ENCODE measurements at places on chromosomes 11 and 22.

DNA sequence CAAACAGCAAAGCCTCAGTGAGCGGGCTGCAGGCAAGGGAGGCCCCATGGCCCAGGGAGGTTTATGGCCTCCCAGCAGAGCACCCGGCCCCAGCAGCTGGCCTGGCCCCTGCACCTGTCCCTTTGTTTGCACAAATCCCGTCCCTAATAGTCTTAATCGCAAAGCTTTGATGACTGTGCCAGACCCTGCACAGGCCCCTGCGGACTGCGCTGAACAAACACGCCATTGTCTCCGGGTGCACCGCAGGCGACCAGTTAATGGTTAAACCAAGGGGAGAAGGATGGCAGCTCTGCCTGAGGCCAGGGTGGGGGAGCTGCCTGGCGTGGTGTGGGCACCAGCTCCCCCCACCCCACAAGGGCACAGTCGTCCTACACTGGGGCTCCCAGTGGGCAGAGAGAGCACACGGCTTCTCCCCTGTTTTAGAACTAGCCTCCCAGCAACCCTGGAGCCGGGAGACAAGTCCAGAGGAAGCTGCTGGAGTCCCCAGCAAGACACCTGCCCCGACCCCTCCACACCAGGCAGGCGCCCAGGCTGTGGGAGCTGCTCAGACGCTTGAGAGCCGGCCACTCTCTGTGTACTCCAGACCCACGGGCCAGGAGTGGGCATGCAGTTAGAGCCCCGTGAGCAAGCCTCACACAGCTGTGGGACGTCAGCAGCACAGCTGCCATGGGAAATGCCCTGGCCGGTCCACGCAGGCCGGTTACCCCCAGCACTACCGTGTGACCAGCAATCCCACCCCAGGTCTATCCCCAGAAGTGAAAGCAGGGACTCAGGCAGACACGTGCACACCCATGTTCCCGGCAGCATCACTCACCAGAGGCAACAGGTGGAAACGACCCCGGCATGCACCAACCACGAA, 39.7 kb upstream of the TH start:
- DNase-seq = no peak

DNA sequence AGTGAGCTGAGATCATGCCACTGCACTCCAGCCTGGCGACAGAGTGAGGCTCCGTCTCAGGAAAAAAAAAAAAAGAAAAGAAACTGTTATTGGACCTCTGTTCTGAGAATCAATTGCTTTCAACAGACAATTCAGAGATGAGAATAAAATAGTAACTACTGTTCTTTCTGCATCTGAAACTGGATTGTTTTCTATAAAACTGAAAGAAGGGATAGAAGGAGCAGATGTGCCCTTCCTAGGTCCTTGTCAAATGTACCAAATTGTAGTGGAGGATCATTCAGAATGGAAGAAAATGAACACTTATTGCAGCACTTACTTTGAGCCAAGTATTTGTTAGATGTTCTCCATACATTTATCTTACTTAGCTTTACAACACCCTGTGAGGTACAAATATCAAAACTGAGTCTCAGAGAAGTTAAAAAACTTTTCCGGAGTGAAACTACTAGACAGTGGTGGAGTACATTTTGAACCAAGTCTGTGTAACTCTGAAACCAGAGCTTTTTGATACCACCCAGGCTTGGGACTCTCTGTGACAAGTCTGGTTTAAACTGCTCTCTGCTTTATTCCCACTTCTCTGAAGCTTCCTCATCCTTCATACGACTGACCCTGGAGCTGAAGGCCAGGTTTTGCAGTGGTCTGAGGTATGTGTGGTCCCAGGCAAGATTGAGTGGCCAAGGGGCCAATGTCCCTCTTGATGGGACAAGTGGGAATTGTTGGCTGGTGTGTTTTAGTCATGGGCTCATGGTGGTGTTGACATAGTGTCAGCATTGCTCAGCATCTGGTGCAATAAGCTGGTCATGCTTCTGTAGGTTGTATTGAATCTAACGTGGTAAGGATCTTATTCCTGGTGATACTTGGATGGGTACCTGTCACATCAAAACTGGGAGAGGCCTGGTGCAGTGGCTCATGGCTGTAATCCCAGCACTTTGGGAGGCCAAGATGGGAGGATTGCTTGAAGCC, 48.2 kb upstream of the CCDC134 start:
- no peak for DNase-seq

DNA sequence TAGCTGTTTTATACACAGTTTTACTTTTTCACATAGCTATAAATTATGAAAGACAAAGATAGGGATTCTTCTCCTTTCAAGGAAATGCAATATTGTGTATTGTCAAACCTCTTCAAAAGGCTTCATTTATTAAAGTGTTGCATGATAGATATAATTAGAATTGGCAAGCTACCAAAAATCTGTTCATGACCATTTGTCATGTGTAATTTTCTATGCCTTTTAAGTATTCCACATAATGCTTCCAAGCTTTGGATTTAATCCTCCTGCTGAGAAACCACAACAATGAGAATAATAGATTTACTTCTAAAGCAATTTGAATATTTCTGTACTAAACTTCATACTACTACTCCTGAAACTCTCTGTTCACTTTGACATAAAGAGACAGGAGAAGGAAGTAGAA, 403.2 kb upstream of the CCDC179 start:
- DNase-seq = no peak

- no peak for DNase-seq
Observed at GRCh38 chr11:10623797-10624761, 55.6 kb upstream of the LYVE1 start.

- no peak for DNase-seq
Observed at GRCh38 chr11:16512899-16513241, 156.5 kb upstream of the SOX6 start.

- no peak for DNase-seq
Observed at GRCh38 chr11:88480223-88480622, 142.7 kb upstream of the CTSC start.

- DNase-seq = no peak
Observed at GRCh38 chr11:30587269-30587812, 1.2 kb upstream of the MPPED2 start.

- no peak for DNase-seq
Observed at GRCh38 chr11:45385844-45386243, 99.7 kb upstream of the SYT13 start.

GRCh38 chr11:43904742-43905535, 24.3 kb downstream of the ALKBH3 start:
- DNase-seq = no peak

DNA sequence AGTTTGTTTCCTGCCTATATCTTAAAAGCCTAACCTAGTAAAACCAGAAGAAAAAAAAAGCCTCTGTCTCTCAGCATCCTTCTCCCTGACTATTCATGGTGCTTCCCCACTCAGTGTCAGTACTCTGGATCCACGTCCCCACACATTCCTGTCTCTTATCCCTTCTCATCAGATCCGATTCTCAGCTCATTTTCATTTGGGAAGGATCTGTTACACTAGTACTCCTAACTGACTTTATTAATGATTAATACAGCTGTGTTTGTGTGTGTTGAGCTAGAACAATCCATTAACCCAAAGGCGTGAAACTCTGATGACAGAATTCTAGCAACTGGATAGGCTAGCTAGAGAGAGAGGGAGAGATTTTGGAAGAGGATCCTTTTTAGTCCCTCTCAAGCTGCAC, 1.5 kb downstream of the PRRG4 start:
- DNase-seq = no peak

DNA sequence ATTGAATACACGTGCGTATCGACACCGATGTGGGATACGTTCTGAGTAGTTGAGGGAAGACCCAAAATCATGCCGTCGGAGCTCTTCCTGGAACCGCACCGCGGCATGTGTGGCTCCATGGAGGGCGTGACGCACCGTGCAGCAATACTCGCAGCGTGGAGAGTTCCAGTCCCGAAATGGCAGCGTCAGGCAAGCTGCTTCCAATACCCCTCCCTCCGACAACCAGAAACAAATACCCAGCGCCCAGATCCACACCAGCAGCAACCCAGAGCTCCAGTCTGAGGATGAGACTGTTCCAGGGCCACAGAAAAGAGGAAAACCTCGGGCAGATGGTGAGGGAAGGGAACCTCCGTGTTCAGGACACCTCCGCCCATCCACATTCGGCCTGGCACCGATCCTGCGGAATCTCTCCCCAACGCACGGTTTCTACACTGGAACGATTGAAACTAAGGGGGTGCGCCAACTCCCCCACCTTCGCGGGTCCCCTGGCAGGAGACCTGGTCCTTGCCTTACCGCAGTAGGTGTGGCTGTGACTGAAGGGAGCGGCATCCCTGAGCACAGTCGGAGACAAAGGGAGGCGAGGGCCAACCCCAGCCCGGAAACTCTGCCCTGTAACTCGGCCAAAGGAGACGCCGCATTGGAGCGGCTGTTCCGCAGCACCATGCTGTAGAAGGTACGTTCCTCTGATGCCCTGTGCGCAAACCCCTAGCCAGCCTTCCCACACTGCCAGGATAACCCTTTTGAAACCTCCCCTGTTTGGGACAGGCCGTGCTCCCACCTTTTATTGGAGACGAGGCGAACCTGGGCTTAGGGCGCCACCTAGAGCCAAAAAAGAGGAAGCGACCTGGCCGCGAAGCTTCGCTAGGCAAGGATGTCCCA, 28.2 kb downstream of the DBX1 start:
- DNase-seq = peak; percentile 34

GRCh38 chr11:89405629-89406028, 85.5 kb downstream of the NOX4 start:
- no peak for DNase-seq

GRCh38 chr11:35846874-35847273, 97.0 kb upstream of the LDLRAD3 start:
- no peak for DNase-seq

DNA sequence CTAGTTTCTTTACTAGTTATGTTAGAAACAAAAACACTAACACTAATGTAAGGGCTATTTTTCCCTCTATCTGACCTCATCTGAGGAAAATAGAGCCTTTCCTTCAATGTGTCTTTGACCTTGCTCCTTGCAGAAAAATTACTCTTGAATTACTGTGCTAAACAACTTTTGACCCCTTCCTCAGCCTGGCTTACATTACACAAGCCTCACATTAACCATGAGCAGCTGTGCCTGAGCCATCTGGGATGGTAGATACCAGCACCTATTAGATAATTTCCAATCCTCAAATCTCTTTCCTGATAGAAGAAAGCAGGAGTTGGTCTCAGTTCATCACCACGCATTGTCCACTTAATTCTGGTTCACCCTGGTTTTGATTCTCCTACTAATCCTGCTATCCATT, 134.4 kb upstream of the NCAM1 start:
- DNase-seq = no peak

DNA sequence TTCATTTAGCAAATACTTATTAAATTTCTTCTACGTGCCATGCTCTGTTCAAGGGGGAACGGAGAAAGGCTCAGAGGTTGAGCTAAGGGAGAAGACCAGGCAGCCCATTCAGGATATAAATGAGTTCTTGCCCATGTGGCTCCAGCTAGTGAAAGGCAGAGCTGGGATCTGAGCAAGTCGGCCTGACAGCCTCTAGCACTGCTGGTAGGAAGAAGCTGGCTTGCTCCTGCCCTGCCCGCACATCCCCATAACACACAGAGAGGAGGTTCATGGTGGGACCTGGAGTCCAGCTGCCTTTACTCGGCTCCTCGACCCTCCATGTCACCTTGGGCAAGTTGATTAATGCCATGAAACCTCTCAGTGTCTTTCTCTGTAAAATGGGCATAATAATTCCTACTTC, 2.0 kb downstream of the SLC15A3 start:
- no peak for DNase-seq

- no peak for DNase-seq
Observed at GRCh38 chr11:16603890-16604793, 134.3 kb upstream of the C11orf58 start.

GRCh38 chr11:117621226-117621625, 175.8 kb downstream of the DSCAML1 start:
- DNase-seq = no peak

- no peak for DNase-seq
Observed at GRCh38 chr11:77560605-77561004, 29.1 kb upstream of the AQP11 start.

DNA sequence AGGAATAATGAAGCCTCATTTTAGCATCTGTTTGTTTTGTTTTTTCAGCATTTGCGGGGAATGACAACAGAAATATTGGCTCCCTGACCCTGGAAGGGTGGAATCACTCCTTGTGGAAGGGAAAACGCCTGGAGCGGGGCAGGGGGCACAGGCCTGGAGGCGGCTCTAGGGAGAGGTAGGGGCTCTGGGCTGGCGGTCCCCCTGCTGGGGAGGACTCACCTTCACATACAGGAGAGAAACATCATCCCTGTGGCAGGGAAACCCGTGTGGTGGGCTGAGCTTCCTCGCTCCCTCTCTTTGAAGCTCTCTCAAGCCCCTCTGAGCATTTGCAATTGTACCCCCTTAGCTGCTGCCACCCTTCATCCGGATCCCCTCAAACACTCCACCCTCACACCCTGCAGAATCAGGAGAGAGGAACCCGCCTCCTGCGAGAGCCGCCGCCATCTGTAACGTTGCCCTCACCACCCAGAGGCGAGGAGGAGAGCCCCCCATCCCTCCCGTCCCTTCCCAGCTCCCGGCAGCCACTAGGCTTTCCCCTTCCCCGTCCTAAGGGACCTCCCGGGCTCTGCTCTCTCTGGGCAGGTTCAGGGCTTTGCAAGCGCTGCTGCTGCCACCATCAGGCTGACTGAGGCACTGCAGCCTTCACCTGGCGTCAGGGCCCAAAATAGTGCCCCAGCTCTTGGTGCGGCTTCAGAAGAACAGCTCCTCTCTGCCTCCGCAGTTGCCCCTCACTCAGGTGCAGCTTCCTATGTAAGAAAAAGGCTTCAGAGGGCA, 10.4 kb downstream of the KIRREL3 start:
- DNase-seq = peak; percentile 66

GRCh38 chr11:19934828-19935259, 222.2 kb downstream of the NAV2 start:
- no peak for DNase-seq

GRCh38 chr11:108632041-108632704, 32.7 kb upstream of the DDX10 start:
- no peak for DNase-seq

GRCh38 chr11:5550440-5551095, 2.2 kb upstream of the OR52H1 start:
- DNase-seq = no peak

- no peak for DNase-seq
Observed at GRCh38 chr11:15711311-15711710, 596.6 kb downstream of the INSC start.
